ENCODE measurements at places on chromosomes 3 and 15.

DNA sequence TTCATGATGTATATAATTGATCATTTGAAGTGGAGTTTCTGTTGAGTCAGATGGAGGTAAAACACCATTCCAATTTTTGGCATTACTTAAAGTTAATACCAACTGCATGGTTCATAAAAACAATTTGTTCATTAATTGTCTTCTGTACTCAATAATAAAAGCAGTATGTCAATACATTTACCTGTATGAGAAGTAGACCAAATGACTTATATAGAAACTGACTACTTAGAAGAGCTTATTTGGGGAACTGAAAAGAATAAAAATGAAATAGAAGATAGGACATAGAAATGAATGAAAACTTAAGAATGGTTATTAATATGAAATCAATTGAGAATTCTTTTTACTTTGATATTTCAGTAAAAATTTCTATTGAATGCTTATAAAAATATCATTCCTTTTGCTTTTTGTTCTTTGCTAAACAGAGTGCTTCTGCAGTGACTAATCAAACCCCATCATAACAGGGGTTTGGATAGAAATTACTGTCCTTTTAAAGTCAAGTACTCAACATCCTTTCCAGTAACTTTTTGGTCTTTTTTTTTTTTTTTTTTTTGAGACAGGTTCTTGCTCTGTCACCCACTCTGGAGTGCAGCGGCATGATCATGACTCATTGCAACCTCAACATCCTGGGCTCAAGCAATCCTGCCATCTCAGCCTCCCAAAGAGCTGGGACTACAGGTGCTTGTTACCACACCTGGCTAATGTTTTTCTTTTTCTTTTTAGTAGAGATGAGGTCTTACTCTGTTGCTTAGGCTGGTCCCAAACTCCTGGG lies 6.5 kb upstream of the CRYBG3 start:
- no peak for DNase-seq

- DNase-seq = no peak
Observed at GRCh38 chr3:111913163-111913763, 54.2 kb downstream of the PHLDB2 start.

- no peak for DNase-seq
Observed at GRCh38 chr15:98889930-98890695, 117.5 kb downstream of the PGPEP1L start.

DNA sequence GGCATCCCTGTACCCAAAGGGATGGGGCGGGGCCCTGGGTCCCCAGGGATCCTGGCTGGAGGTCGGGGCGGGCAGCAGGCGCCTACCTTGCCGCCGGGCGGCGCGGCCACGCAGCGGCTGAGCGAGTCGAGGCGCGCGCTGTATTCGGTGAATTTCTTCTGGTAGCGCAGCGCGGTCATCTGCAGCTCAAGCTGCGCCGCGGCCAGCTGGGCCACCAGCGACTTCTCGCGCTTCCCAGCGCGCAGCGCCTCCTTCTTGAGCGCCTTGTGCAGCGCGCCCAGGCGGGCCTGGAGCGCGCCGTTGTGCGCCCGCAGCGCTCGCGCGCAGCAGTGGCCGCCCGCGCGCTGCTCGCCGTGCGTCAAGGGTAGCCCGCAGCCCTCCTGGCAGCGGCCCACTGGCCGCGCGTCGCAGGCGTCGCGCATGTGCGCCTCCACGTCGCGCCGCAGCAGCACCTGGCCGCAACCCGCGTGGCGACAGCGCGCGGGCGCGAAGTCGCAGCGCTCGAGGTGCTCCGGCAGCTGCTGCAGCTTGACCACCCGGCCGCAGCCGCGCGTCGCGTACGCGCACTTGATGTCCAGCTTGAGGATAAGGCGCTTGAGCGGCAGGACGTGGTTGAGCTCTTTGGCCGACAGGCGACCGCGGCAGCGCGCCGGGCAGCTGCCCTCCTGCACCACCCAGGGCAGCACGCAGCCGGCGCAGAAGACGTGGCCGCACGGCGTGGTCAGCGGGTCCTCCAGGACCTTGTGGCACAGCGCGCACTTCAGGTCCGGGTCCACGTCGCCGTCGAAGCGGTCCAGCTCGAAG lies 522 bp downstream of the PDZRN3 start:
- DNase-seq = no peak

GRCh38 chr3:88028876-88029275 lies 29.9 kb downstream of the CGGBP1 start:
- DNase-seq = no peak

- no peak for DNase-seq
Observed at GRCh38 chr3:26105261-26105660, 315.4 kb downstream of the OXSM start.

- DNase-seq = no peak
Observed at GRCh38 chr3:30181178-30181465, 425.3 kb upstream of the TGFBR2 start.

GRCh38 chr15:58332676-58333400 lies 99.0 kb upstream of the LIPC start:
- DNase-seq = no peak

DNA sequence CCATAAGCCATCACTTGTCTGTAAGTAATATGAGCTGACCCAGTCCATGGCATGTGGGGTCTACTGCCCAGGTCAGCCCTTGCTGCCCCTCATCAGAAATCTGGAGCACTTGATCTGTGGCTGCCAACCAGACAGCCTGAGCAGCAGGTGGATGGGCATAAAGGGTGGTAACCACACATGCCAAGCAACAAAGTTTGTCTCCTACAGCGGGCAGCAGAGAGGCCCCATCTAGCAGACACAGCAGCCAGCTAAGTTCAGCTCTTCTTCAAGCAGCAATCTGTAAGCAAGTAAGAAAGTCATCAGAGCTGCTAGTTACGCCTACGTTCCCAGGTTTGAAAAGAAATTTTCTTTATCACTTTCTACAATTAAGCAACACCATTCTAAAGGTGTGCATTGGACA lies 27.9 kb downstream of the CHCHD4 start:
- DNase-seq = no peak

DNA sequence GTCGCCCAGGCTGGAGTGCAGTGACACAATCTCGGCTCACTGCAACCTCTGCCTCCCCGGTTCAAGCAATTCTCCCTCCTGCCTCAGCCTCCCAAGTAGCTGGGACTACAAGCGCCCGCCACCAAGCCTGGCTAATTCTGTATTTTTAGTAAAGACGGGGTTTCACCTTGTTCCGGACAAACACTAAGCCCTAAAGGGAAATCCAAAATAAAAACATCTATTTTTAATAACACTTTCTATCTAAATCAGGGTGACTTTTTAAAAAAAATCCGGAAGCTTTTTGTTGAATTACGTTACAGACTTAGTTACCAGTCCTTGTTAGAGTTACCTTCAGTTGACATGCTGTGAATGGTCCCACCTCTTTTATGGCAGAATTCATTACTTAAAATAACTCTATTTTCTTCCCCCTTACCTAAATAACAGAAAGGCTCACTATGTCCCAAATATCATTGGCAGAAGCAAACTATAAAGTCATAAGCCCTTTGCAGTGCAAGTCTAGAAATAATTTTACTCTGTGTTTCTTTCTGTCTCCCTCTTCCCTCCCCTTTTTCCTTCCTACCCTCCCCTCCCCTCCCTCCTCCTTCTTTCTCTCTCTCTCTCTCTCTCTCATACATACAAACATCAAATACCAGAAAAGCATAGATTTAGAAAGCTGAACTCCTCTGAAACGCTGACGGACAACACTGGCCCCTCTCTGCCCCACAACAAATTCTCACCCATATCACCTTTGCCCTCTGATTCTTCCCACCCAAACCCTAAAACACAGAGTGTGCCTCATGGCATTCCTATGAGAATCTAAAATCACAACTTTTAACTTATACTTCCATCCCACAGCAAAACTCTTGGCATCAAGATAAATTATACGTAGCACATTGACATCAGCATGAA lies 18.3 kb downstream of the THBS1 start:
- no peak for DNase-seq

DNA sequence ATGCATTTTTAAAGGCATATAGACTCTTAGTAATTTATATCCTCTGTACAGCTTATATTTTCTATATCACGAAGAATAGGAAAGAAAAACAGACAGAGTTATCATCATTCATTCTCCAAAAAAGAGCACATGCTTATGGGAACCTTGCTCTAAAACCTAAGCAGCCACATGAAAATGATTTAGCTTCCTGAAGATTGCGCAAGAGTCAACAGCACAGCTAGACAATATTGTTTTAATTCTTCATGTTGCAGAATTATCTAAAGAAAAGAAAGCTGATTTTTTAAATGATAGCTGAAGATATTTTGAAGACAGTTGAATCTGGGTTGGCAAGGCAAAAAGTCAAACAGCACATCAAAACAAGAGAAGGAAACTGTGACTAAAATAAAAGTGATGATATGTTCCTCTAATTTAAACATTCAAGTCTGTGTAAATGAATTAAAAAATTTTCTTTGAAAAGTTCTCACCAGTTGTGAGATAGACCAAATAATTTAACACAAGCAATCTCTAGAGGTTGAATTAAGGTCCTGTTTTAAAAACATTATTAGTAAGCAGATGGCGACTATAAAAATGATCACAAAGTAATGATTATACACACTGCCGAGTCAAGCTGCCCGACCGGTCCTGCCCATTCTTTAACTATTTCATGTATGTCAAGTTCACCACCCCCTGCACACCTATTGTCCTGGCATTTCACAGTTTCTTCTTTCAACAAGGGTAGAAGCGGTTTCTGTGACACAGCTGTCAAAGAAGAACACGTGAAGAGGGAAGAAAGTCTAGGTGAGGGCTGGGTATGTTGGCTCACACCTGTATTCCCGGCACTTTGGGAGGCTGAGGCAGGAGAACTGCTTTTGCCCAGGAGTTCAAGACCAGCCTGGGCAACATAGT lies 74.2 kb upstream of the BHLHE40 start:
- DNase-seq = no peak

GRCh38 chr15:26872206-26872605 lies 5.3 kb downstream of the GABRA5 start:
- DNase-seq = no peak

- DNase-seq = no peak
Observed at GRCh38 chr3:123093696-123094095, 26.9 kb downstream of the PDIA5 start.

DNA sequence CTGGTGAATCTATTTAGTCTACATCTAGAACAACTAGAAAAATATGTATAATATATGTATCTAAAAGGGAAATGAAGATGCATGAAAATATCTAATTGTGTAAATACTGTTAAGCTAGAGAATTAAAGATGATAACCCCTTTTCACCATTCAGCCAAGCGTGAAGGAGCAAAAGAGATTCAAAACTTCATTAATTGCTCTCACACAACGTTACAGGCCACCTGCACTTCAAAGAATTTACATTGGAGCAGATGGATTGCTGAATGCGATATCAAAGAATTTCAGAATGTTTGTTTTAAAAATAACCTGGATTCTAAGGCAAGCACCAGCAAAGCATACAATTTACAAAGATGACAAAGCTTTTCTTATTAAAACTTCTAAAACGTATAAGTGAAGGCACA lies 243.2 kb downstream of the ROBO2 start:
- DNase-seq = no peak

GRCh38 chr3:56940976-56941375 lies 119.5 kb upstream of the SPATA12 start:
- DNase-seq = no peak

- no peak for DNase-seq
Observed at GRCh38 chr15:66855041-66855440, 153.0 kb downstream of the SMAD6 start.

DNA sequence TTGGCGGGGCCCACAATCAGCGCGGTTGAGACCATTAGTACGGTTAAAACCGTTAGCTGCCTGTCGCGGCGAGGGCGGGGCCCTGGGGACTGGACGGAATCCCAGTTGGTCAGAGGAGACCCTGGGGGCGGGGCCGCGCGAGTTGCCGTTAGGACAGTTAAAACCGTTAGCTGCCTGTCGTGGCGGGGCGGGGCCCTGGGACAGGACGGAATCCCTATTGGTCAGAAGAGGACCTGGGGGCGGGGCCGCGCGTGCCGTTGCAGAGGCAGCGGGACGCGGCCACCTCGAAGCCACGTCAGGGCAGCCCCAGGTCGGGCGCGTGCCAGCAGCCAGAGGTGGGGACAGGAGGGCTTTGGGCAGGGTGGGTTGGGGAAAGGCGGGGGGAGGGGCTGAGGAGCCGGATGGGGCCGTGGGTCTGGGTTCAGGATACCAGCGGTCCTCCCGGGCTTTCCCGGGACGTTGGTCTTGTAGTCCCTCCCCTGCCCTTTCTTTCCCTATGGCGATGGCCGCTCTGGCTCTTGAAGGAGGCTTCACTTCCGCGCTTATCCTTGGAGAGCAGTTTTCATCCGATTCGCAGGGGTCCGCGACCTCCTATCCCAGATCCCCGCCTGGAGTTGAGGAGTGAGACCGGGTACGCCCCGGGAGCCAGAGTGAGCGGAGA lies 28.0 kb downstream of the KLHDC8B start:
- no peak for DNase-seq

- DNase-seq = no peak
Observed at GRCh38 chr15:25862472-25863110, 536 bp downstream of the ATP10A start.

- no peak for DNase-seq
Observed at GRCh38 chr3:159848348-159849118, 140.1 kb upstream of the IL12A start.

DNA sequence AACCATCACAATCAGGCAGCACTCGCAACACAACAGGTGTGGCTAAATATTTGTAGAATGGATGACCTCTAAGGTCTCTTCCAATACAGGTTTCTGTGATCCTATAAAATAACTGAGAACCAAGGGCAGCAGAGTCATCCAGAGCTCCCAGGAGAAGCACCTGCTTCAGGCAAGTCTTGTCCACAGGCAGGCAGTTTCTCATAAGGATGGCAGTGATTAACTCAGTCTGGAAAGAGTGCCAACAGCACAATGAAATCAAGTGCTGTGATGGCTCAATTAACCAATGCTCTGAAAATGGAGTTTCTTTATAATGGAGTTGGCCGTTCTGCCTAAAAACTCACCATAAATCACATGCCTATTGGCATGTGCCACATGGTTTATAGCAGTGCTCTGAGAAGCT lies 70.8 kb downstream of the HOMER2 start:
- DNase-seq = no peak

DNA sequence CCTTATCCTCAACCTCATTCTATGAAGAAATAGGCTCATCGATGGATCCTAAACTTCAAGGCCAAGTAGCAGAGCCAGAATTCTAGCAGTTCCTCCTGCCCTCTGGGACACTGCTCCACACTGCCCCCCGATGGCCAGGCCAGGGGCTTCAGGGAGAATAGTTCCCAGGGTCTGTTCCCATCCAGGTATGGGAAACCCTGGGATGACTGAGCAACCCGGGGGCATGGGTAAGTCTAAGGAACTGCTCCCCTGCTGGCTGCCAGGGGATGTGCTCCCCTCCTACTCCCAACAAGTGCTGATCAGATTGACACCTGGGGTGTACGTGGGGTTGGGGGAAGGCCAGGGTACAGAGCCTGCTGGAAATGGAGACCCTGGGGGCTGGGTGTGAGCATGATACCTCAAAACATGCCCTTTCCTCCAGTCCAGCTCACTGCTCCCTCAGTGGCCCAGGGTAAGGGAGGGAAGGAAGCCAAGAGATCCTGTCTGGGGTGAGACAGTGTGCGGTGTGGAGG lies 7.6 kb downstream of the ULK3 start:
- DNase-seq = peak; percentile 47

- DNase-seq = peak; percentile 82
Observed at GRCh38 chr3:47009225-47010110, 30.0 kb downstream of the NBEAL2 start.

All from activated B cell treated with CpG ODN at 0.5 μM for 24 hours (primary cell).